HT1080 (cell line): ENCODE measurements at places on chromosomes 5 and 9. TPM values are rescaled to one million over a fixed set of nuclear protein-coding genes. Genes with fewer than 3 reads are reported as not detected.

The CDH10 gene
- total RNA-seq: 0.06 and 0.07 TPM in 2 replicates

The TICAM2 gene
- 2.4 and 2.7 TPM in 2 replicates for total RNA-seq

The SLC36A3 gene
- not detected in 2 replicates for total RNA-seq

The TLX3 gene
- total RNA-seq: not detected in 2 replicates

The TMEM174 gene
- not detected in 2 replicates for total RNA-seq

The GNA14 gene
- total RNA-seq: not detected in 2 replicates

The TAS2R1 gene
- not detected in 2 replicates for total RNA-seq

The GLDC gene
- 5.3 and 5.5 TPM in 2 replicates for total RNA-seq

The ANKRD18A gene
- total RNA-seq: not detected in 2 replicates

The SARDH gene
- 0.05 and 0.30 TPM in 2 replicates for total RNA-seq

The MORN5 gene
- total RNA-seq: not detected in 2 replicates

The LCN10 gene
- total RNA-seq: not detected in 2 replicates

The DYNC2I2 gene
- 134 and 149 TPM in 2 replicates for total RNA-seq

The MEGF10 gene
- total RNA-seq: 1.1 and 2.7 TPM in 2 replicates

The DDX41 gene
- 131 and 135 TPM in 2 replicates for total RNA-seq

The LHX6 gene
- 0.77 and 1.4 TPM in 2 replicates for total RNA-seq

The C5orf58 gene
- total RNA-seq: 2.4 and 7.7 TPM in 2 replicates

The PLAC8L1 gene
- total RNA-seq: not detected in 2 replicates

The MLANA gene
- total RNA-seq: 0.11 TPM in 1 of 2 replicates, not detected in the other

The CER1 gene
- not detected in 2 replicates for total RNA-seq

The CDC20B gene
- total RNA-seq: not detected in 2 replicates

The ELAVL2 gene
- 0.45 TPM in 1 of 2 replicates, not detected in the other for total RNA-seq

The NACC2 gene
- 24.2 and 28.3 TPM in 2 replicates for total RNA-seq

The GTF2H2C gene
- total RNA-seq: 103 and 123 TPM in 2 replicates
